ENCODE measurements at places on chromosomes 2 and 18.

DNA sequence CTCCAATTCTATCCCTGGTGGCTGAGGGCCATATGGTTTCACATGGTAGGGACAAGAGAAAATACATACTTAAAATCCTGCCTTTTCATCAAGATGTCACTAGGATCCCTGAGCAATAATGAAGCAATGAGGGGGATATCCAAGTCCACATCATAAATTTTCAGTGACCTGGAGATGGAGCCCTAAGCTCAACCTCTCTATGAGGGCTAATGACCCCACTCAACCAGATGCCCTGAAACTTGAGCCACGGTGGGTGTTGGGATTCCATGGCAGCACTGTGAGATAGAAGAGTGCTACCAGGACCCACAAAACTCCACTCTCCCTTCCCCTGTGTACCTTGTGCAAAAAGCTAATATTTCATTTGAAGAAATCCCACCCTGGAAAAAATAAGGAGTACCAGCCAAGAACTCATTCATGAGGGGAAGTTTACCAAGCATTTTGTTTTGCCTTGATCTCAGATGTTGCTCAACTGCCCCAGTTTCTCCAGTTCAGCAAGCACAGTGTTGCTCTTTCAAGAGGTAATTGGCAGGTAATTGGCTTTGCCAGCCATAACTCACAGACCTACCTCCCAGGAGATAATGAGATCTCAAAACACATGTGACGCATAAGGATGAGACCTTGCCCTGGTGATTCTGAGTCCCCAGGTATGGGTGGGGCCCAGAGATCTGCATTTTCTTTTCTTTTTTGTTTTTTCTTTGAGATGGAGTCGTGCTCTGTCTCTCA, 51.0 kb upstream of the TTC39C start:
- DNase-seq = no peak

- no peak for DNase-seq
Observed at GRCh38 chr2:160111951-160112798, 49.8 kb upstream of the PLA2R1 start.

- DNase-seq = peak; percentile 13
Observed at GRCh38 chr18:63963615-63964256, 6.1 kb upstream of the SERPINB8 start.

GRCh38 chr18:57976230-57976773, 67.7 kb upstream of the NEDD4L start:
- DNase-seq = no peak

DNA sequence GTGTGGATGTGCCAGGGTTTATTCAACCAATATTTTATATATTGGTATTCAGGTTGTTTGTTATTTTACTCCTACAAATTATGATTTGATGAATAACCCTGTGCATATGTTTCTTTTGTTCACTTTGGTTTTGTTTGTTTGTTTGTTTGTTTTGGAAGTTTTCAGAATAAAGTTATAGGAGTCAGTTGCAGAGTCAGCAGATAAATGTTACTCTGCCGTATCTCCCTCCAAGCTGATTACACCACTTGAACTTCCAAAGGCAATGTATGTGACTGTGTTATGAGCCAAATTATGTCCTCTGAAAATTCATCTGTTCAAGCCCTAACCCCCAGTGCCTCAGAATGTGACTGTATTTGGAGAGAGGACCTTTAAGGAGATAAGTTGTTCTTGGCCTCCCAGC, 497.5 kb downstream of the TNS1 start:
- DNase-seq = no peak

- no peak for DNase-seq
Observed at GRCh38 chr2:37190290-37190689, 1.8 kb upstream of the SULT6B1 start.

GRCh38 chr2:151632993-151633565, 101.2 kb downstream of the NEB start:
- DNase-seq = no peak

DNA sequence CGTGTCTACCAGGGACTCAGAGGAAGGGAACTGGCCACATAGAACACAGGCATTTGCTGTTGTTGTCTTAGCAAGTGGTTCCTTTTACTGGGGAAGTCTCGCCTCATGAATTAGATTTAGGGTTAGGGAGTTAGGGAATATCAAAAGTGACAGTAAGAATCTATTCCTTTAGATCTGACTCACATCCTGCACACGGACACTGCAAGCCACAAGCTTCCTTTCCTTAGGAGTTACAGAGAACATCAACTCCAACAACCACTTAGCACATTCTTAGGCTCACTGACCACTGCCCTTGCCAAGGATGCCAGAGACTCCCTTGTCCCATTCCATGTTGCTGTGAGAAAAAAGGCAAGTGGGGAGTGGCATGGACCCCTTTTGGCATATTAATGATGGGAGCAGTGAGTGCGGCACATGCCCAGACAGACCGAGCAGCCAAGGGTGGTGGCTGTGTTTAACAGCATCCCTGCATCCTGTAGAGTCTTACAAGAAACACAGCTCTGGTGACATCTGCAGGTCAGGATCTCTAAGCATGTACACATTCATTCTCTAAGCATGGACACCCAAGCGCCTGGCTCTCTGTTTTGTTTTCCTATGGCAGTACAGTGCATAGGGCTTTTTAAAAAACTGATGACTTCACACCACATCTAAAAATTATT, 745.6 kb upstream of the RAB6C start:
- DNase-seq = no peak

GRCh38 chr2:22703286-22703920, 681.6 kb upstream of the KLHL29 start:
- DNase-seq = no peak

DNA sequence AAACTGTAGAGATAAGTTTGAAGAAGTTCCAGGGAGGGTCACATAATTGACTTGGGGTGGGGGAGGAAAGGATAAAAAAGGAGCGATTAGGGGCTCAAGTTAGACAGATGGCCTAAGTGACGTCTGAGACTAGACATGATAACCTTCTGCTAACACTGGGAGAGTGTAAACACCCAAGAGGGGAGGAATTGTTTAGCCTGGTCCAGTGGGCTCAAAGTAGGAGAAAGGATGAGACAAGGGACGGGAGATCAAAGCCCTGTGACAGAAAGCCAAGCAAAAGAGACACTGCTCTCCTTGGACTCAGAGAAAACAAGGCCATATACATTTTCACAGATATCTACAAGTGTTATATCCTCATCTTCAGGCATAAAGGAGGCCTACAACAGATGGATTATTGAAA, 45.5 kb upstream of the IHH start:
- no peak for DNase-seq

DNA sequence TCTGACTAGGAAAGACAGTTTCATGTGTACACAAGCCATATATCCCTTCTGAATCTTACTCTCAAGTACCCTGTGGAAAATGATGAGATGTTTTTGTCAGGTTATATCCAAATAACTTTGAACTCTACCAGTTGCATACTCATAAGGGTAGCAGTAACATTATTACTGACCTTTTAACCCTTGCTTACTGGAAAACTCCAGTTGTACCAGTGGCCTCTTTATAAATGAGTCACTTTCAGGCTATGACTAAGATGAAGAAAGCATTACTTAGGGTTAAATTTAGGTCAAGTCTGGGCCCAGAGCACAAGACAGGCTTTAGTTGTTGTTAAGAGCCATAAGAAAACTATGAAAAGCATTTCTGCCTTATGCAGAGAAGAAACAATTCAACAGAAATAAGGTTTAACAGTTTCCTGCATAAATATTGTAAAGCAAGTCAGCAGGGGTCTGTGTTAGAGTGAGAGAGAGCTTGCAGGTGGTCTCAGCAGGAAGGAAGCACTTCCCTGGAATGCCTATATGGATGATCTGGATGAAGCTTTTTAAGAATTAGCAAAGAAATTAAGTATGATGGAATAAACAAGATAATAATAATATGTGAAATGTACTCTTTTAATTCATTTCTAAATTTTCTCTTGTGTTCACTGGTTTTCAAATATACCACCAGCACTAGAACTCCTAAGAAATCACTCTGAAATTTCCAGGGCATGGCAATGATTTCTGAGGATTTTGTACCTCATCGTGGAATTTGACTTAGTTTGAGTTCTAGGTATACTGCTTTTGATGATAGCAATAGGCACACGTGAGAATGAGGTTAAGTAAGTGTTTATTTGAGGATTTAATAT, 126.6 kb downstream of the UBE2E3 start:
- peak; percentile 81 for DNase-seq

GRCh38 chr2:100018341-100019193, 123.8 kb downstream of the AFF3 start:
- peak; percentile 76 for DNase-seq

GRCh38 chr2:196275646-196276352, 104.4 kb upstream of the STK17B start:
- no peak for DNase-seq

GRCh38 chr18:1253827-1254226, 349.2 kb downstream of the ADCYAP1 start:
- no peak for DNase-seq

DNA sequence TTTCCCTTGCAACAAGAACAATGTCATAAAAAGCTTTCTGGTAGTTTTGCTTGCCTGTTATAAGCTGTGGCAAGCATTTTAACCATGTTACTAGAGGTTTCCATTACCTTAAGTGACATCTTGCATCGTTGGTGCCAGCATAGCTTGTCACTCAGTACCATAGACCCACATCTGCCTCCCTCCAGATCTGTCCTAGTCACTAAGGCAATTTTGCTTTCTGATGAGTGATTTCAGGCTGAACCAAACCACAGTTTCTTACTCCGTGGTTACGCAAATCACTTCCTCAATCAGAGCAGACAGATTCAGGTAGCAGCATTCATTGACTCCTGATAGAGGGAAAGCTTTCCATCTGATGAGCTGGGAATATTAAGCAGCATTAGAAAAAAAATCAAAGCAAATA, 1057.5 kb upstream of the FAM98A start:
- no peak for DNase-seq

DNA sequence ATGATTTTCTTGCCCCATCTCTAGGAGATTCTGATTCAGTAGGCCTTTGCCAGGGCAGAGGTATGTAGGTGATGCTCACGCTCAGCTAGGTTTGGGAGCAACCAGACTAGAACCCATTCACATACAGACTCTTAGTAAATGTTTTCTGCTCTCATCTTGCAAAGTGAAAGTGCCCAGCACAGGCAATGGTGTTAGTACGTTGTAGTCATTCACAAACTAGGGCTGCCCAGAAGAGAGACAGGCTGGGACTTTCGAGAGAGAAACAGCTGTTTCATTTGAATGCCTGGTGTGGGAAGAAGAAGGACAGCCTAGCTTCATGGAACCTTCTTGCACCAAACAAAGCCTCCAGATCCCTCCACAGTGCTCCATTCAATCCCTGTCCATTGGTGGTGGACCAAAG, 19.4 kb downstream of the DDX18 start:
- DNase-seq = no peak
